ENCODE measurements at places on chromosomes 1 and 21.
A peak's percentile ranks its signal among the peaks of the same experiment; 100 is the strongest.

GRCh38 chr1:31750858-31751510 is 13.2 kb downstream of the ADGRB2 start:
- no peak for DNase-seq

DNA sequence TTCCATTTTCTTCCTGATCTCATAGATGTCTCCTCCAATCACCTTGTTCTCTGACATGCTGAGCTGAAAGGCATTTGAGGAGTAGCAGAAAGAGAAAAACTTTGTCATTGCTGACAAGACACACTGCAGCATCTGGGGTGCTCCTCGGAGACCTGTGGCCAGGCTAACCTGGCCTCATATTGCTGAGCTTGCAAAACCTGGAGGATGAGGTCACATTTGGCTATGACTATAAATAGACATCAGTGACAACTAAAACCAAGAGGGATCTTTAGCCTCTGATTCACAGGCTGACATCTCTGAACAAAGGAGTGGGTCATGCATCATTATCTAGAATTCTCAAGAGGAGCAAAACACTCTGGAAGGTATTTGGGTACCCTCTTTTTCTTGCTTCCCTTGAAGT is 83.7 kb downstream of the PROX1 start:
- DNase-seq = no peak

- no peak for DNase-seq
These were observed 33.3 kb upstream of the SUCO start for GRCh38 chr1:172499636-172500141.

GRCh38 chr1:39141925-39142324 is 62.6 kb upstream of the MACF1 start:
- no peak for DNase-seq

DNA sequence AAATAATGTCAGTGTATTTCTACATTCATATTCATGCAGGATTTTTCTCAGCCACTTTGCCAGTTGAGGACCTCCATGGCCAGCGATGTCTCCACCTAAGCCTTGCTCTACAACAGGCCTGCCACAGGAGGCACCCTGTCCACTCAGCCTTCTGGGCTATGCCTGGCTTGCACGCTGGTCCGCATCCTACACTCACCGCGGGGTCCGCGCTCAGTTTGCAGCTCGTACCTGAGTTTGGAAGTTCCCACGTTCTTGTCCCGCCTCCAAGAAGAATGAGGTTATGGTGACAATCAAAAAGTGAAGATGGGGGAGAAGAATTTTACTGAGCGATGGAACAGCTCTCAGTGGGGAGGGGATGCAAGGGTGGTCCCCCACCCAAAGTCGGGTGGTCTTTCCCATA is 93.6 kb upstream of the GRIK1 start:
- no peak for DNase-seq

DNA sequence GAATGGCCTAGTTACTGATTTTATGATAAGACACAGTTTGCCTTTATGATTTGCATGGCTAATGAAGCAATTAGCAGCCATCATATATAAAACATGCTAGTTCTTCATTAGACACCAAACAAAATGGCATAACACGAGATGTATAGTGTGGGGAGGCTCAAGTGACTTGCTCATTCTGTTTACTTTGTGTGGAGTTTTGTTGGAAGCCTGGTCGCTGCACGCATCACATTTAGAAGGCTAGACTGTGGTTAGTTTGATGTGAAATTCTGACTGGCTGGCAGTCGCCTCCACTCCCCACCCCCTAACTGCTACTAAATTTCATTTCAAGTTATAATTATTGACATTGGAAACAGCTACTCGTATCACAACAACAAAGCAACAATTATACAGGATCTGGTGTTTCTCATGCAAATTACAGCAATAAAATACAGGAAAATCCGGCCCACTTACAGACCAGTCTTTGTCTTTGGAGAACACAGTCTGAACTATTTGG is 356.1 kb downstream of the LMO4 start:
- peak; percentile 36 for DNase-seq

DNA sequence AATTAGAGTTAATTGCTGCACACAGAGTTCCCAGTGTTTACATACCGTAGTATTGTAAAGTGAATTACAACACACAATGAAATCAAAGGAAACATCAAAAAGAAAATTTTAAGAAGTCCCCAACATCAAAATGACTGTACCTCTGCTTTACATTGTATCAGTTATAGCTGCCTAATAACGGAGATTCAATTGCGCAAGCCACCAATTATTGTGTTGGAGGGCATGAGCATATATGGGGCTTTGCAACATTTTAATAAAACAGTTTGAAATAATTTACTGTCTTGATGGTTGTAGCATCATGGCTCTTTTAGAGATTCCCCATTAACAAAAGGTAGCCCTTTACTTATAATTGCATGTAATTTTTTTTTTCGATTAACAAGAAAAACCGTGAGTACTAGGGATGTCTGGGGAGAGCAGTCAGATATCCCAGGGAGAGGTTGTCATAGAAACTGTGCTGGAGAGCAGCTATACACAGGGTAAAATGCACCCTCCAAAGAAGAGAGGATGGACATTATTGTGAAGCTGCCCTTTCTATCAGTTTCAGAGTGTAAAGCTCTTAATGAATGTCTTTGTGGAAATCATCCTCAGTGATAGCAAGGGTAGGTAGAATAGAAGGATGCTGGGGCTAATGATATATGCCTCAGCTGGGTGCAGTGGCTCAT is 55.9 kb upstream of the BTG3 start:
- no peak for DNase-seq

- DNase-seq = no peak
These were observed 43.3 kb downstream of the VTCN1 start for GRCh38 chr1:117167402-117167801.

DNA sequence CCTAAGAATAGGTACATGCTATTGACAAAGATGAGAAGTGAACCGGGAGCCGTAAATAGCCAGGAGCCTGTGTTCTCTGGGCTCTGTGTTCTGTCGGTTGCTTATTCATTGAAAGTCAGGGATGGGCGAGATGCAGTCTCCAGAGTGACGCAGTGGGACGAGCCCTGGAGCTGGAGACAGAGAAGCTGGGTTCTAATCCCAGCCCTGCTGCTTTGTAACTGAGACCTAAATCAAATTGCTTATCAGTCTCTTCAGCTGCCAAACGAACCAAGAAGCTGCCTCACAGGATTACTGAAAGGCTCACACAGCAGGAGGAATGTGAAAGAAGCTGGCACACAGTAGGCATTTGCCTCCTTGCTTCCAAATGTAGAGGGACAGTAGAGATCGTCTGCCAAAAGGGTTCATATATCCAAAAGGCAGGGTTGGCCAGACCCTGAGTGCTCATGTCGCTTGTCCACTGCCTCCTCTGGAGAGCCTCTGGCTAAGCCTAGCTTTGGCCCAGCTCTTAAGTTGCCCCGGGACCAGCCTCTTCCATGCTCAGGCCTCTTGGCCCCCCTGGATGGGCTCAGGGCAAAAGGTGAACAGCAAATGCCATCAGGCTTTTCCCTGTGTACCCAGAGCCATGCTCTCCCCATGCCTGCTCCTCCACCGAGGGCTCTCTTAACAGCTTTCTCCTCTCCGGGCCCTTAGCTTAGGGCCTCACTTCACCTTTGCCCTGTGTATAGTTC is 134.2 kb upstream of the IPO9 start:
- DNase-seq = no peak

- DNase-seq = no peak
These were observed 386.2 kb downstream of the HHIPL2 start for GRCh38 chr1:222161676-222162075.

DNA sequence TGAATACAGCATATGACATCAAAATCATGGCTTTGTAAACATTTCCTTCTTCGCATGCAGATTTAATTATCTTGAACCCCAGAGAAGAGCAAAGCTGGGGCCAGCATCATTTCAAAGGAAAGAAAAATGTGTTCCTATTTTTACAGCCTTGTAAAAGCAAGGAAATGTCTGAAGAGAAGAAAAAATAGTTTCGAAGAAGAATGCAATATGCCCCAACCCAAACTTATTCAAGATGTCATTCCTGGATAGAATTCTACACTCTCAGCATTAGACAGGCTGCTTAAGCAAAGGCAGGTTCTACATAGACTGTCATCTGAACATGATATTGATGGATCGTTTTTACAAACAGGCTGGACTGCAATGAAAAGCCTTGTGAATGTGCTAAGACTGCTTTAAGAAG is 900.8 kb downstream of the TTLL7 start:
- no peak for DNase-seq
